ENCODE measurements at places on chromosomes 16 and 17.

GRCh38 chr16:81717662-81718189 lies 61.4 kb upstream of the PLCG2 start:
- no peak for DNase-seq

GRCh38 chr17:83087788-83088360 lies 8.5 kb downstream of the METRNL start:
- DNase-seq = no peak

DNA sequence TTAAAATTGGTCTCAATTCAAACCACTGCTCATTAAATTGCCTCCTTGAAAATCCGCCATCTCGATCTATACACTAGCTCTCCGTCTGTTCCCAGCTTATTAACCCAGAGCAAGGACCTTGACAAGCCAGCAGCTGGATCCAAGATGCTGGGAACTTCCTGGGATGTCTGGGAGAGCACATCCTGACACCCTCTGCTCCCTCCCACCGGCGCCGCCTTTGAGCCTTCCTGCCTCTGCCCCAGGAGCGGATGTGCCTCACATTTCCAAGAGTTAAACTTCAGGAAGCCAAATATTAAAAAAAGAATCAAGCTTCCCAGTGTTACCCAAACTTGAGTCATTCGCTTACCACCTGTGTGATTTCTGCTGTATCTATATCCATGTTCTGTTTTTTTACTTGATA lies 107.9 kb downstream of the HAPSTR1 start:
- DNase-seq = no peak

DNA sequence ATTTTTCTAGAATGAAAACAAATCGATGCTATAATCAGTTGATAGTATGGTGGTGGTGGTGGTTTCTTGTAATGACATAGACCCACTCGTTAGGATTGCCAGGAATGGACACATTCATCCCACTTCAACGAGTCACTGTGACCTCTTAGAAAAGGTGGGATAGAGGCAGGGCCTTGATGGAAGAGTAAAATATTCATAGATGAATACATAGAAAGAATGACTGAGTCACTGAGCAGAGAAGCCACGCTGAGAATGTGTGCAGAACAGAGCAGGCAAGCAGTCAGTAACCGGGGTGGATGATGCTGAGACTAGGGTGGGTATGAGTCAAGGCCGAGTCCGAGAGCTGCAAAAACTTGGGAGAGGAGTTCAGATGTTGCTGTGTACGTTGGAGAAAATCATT lies 129.9 kb downstream of the PITPNC1 start:
- DNase-seq = no peak

- DNase-seq = peak; percentile 24
These were observed 10.3 kb downstream of the NT5M start for GRCh38 chr17:17313350-17313991.

- DNase-seq = no peak
These were observed 259.0 kb downstream of the CPPED1 start for GRCh38 chr16:12544477-12545296.

GRCh38 chr17:16269658-16270057 lies 52.6 kb downstream of the PIGL start:
- DNase-seq = no peak

DNA sequence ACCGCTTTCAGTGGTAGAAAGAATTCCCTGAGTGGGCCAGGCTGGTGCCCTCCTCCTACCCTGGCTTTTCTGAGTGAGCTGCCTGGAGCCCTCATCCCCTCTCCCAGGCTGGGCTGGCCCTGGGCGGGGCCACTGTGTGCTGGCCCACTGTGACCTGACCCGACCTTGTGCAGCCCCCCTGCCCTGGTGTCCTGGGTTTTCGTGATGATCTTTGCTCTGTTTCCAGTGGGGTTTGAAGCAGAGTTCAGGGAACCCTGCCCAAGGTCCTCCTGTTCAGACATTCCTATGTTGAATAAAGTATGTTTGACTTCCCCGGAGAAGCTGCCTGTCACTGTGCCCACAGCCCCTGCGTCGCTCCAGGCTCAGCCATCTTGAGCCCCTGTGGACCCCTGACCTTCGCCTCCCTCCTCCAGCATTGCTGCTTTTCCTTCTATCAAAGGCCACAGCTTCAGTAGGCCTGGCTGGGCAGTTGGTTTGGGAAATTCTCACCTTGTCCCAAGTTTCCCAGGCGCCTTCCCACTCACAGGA lies 13.7 kb upstream of the NAGLU start:
- no peak for DNase-seq

GRCh38 chr17:1830288-1830687 lies 483 bp downstream of the RPA1 start:
- DNase-seq = peak; percentile 5

DNA sequence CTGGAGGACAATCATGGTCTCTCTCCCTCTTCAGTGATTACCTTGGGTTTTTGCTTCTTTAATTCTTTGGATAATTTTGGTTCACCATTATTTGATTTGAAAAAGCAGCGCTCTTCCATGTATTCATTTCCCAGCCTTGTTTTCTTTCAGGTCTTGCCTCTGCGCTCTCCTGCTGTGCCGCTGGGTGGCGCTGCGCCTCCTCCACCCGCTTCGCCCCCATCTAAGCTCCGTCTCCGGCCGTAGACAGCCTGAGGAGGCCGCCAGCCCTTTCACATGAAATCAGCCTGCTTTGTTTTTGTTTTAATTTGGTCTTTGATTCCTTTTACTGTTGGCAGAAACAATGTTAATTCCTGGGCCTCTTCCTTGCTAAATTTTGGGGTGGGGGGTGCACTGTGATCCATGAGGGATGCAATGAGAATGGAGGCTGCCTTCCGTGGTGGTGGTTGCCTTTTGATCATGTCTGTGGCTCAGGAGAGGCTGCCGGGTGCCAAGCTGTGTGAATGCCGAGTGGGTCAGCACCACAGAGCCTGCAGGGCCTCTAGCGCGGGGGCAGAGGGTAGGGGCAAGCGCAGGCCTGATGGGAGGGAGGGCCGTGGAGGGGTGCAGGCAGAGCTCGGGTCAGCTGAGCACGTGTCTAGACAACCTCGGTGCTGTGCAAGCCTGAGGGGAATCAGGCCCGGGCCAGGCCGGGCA lies 64.1 kb downstream of the PLD6 start:
- no peak for DNase-seq

- no peak for DNase-seq
These were observed 12.1 kb upstream of the FOXF1 start for GRCh38 chr16:86498155-86498670.

Measured in NCI-H748 treated with DMSO at 0.1 percent for 48 hours (cell line).